ENCODE measurements at places on chromosomes 5 and 9.

GRCh38 chr9:28092981-28093936 lies 520.0 kb upstream of the C9orf72 start:
- DNase-seq: no peak

DNA sequence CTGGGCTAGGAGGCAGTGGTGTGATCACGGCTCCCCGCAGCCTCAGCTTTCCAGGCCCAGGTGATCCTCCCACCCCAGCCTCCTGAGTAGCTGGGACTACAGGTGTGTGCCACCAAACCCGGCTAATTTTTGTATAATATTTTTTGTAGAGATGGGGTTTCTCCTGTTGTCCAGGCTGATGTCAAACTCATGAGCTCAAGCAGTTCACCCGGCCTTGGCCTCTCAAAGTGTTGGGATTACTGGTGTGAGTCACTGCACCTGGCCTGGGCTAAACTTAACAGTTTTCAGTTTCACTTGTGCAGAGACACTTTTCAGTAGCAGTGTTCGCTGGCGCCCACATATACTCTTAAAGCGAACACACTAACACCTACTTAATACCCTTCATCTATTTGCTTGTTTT lies 205.6 kb upstream of the ZNF608 start:
- DNase-seq: no peak

DNA sequence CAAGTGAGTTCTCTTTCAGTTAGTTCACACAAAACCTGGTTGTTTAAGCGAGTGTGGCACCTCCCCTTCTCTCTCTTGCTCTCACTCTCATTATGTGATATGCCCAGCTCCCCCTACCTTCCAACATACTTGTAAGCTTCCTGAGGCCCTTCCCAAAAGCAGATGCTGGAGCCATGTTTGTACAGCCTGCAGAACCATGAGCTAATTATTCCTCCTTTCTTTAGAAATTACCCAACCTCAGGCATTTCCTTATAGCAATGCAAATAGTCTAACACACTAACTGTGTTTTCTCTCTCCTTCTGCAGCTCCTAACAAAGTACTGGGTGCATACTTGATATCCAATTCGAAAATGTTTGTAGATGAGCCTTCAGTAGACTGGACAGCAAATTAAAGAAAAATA lies 62.7 kb downstream of the TRIM32 start:
- DNase-seq: no peak

DNA sequence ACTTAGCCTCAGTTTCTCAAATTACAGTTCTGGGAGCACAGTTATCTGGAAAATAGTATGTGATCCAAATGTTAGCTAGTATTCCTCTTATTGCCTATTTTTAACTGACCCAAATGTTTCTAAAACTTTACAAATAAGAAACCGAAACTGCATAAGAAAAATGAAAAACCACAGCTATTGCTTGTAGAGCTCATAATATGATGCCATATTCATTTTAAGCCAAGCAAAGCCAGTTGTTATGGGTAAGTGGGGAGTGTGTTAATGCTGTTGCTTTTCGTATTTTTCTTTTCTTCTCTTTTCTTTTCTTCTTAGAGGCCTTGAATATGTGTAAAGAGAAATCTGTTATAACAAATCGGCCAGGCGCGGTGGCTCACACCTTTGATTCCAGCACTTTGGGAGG lies 447.4 kb upstream of the TUSC1 start:
- DNase-seq: no peak

- no peak for DNase-seq
Observed at GRCh38 chr5:136004436-136004835, 24.4 kb upstream of the TGFBI start.

- DNase-seq: no peak
Observed at GRCh38 chr5:131441184-131441583, 177.3 kb downstream of the CDC42SE2 start.

- DNase-seq: no peak
Observed at GRCh38 chr5:122444411-122444810, 132.4 kb downstream of the SNCAIP start.

DNA sequence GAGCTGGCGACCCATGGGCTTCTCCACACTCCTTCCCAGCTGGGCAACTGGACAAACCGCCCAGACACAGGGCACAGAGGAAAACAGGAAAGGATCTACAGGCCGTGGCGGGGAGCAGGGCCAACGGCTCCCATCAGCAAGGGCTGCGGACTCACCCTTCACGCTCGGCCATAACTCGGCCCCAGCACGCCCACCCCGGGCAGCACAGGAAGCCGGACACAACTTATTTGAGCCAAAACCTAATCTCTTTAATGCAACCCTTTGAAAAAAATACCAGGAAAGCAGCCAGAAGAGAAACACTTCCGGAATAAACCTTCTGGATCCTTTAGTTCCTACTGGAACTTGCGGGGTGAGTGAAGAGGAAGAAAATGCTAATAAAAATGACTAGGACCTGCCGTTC lies 59.9 kb downstream of the VAV2 start:
- DNase-seq: no peak

DNA sequence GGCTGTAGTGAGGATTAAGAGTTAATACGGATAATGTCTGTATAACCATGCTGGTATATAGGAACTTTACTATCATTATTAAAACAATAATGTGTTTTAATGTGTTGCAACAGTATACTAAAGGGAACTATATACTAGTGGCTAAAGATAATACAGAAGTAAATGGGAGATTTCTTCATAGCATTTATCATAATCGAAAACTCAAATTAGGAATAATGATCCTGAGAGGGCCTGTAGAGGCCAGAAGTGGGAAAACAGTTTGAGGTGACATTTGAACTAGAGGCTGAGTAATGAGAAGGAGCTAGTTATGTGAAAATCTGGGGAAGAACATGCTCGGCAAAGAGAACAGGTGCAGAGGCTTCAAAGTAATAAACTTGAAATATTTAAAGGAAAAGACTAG lies 2.9 kb downstream of the TCERG1 start:
- no peak for DNase-seq

GRCh38 chr5:148922606-148923005 lies 96.2 kb downstream of the ADRB2 start:
- DNase-seq: no peak

GRCh38 chr5:14451871-14452270 lies 129.7 kb upstream of the OTULINL start:
- no peak for DNase-seq

GRCh38 chr5:88256872-88257271 lies 11.8 kb downstream of the TMEM161B start:
- DNase-seq: no peak

DNA sequence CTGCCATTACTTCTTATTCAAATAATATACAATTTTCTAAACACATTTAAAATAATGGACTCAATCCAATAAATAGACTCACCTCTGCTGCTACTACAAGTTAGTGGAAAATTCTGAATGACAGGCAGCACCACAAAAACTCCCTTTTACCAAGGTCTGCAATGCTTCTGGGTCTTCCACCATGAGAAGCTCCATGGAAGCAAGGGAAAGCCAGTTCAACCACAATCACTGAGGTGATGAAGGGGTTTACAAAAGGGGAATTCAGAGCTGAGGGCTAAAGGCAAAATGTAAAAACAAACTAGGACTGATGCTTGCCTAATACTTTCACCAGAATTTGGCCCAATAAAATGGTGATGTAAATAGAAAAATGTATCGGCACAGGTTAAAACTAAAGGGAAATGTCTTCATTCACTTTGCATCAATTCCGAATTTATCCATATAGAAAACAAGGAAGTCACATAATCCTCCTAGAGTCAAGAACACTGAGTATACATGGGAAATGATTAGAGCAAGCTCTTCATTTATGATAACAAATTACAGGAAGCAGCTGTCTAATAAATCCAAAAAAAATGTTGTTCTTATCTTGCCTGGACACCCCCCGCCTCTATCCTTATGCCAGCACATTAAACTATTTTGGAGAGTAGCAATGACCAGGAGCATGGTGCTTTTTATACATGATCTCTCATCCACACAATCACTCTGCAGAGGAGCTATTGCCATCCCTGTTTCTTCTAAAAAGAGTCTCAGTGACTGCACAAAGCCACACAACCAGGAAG lies 66.3 kb upstream of the NFIB start:
- DNase-seq: no peak

DNA sequence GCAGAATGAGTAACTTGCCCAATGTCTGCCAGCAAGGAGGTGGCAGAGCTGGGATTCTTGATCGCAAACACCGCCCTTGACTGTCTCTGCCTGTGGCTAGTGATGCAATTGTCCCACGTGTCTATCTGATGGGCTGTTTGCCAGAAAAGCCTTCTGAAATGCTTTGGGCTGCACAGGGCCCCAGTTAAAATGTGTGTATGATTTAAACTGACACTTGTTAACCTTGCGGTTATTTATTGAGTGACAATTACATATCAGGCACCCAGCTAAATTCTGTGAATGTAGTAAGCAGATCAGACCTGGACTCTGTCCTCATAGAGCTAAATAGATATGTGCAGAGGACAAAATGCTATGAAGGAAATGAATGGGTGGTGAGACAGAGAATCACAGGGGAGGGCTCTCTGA lies 11.6 kb upstream of the IL12B start:
- peak; percentile 79 for DNase-seq

DNA sequence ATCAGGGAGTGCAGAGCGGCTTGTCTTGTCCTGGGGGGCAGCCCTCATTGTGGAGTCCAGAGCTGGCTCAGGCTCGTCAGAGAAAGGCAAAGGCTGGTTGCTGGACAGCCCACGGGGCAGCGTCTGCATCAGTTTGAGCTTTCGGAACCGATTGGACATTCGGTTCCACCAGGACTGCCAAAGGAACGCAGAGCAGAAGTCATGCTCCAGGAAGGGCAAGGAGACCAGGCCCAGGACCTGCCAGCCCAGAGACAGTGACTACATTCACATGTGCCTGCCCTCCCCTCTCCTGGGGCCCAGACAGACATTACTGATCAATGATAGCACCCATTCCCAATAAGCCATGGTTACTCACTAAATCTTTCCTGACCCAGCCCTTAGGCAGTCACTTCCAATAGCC lies 18.1 kb downstream of the ANKS6 start:
- no peak for DNase-seq

GRCh38 chr9:127884976-127885490 lies 7.6 kb upstream of the AK1 start:
- no peak for DNase-seq

- no peak for DNase-seq
Observed at GRCh38 chr5:146620031-146620668, 104.2 kb upstream of the GPR151 start.

- DNase-seq: no peak
Observed at GRCh38 chr5:122101636-122102285, 23.7 kb upstream of the LOX start.

- no peak for DNase-seq
Observed at GRCh38 chr9:112917047-112917986, 26.6 kb upstream of the SLC46A2 start.

DNA sequence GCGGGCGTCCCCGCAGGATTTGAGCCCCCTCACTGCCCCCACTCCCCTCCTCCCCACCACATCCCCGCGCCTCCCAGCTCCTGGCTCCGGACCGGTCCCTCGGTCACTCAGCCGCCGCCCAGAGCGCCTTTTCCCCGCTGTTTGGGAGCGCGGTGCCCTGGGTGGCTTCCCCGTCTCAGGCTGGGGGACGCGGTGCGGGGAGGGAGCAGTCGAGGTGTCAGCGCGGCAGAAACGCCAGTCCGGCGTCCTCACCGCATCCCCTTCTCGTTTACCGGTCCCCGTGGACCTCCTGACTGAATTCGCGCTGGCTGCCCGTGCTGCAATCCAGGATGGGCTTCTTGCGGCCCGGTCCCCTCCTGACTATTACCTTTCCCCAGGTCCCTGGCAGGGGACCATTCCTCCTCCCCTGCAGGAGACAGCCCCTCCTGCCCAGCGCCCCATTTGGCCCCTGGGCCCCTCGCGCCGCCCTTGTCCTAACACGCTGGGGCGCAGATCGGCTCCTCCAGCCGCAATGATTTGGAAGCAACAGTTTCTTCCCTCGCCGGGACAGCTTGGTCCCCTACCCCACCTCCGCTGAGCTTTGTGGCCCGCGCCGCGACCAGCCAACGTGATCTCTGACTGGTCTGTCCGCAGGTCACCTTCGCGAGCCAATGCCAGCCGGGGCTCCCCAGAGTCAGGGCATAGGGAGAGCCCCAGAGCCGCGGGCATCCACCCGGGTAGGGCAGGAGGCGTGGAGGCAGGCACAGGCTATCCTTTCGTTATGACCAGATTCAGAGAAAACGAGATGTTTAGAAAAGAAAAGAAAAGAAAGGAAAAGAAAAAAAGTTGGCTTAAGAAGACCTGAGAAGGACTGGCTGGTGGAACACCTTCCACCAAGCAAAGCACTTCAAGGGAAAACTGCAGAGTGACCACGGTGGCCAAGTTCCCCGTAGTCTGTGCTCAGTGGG lies 1.2 kb downstream of the ANKRD33B start:
- peak; percentile 6 for DNase-seq

DNA sequence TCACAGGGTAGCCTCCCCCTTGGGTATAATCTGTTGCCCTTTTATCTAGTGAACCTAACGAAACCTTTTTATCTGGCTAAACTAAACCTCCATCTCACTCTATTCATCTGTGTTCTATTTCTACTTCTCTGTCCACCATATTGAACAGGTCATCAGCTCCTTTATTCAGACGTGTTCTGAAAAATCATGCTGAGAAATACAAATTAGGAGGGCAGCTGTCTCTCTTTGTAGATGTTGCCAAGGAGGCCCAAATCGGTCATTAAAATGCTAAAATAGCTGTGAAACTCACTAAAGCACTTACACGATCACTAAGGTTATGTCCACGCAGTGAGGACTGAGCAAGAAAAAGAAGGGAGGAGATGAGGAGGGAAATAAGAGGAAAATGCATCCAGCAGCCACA lies 115.6 kb upstream of the RETREG1 start:
- no peak for DNase-seq

DNA sequence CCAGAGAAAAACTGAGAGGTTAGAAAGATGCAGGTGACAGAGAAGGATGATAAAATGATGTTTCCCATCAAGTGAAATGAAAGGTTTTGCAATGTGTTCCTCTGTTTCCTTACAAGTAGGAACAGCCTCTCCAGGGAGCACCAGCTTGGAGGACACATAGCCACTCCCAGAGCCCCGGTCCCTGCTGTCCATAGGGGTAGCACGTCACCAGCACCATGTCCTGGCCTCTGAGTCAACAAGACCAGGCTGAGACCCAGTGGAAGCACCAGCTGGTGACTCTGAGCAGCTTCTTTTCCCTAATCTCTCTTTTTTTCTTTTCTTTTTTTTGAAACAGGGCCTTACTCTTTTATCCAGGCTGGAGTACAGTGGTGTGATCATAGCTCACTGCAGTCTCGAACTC lies 19.4 kb upstream of the HMCN2 start:
- DNase-seq: no peak
